ENCODE measurements at places on chromosomes 1 and 21.

- DNase-seq = peak; percentile 43
Observed at GRCh38 chr1:62391369-62391971, 45.4 kb upstream of the USP1 start.

GRCh38 chr1:54244655-54245054 is 44.7 kb downstream of the MRPL37 start:
- no peak for DNase-seq

DNA sequence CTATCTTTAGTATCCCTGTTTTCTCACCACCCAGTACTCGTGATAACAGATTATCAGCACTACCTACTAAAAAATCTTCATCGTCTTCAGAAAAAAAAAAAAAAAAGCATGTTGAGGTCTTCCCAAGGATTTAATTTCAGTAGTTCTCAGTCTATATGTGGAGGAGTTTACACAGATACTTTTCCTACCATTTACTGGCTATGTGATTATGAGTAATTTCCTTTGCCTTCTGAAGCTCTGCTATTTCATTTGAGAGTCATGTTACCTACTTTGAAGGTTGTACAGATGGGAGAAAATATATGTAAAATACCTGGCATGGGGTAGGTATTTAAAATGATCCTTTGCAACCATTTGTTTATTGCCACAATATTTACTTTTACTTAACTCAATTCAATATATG is 399.7 kb downstream of the NEGR1 start:
- no peak for DNase-seq

DNA sequence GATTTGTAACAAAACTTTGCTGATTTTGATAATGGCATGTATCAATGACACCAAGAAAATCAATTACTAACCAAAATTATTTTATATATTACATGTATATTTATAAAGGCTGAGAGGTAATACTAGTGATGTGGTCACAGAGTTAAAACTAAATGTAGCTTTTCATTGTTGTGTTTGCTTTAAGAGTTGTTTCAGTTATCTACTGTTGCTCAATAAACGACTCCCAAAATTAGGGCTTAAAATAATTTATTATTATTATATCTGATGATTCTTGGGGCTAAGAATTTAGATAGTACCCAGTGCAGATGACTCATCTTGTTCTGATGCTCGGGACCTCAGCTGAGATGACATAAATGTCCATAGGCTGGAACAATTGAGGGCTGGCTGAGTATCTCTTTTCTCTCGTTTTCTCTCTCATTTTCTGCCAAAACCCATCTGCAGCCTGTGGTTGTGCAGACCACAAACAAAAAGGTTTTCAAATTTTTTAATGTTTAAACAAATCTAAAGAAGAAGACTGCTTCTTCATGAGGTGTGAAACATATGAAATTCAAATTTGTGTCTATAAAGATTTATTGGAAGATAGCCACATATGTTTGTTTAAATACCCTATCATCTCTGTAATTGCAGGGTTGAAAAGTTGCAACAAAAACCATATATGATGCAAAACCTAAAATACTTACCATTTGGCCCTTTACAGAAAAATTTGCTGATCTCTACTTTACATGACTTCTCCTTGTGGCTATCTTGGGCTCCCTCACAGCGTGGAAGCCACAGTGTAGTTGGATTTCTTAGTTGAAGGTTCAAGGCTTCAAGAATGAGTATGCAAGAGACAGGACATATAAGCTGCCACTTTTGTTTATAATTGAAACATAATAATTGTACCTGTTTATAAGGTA is 14.8 kb upstream of the PTPRC start:
- no peak for DNase-seq

- DNase-seq = no peak
Observed at GRCh38 chr1:1758692-1759455, 19.4 kb downstream of the NADK start.

DNA sequence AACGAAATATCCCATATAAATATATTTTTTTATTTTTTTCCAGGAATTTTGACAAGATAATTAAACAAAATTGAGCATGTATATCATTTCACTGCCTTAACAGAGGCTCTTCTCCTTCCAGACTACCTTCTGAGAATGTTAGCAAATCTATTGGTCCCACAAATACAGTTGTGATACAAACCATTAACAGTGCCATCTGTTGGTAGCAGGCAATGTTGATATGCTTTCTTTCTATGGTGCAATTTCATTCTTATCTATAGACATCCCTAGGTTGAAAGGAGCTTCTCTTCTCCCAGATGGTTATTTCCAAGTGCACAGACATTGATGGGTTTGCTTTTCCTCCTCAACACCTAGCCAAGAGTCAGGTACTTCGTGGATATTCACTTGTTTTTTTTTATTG is 303.6 kb downstream of the USH2A start:
- no peak for DNase-seq

- DNase-seq = no peak
Observed at GRCh38 chr1:50978852-50979781, 9.1 kb downstream of the CDKN2C start.

DNA sequence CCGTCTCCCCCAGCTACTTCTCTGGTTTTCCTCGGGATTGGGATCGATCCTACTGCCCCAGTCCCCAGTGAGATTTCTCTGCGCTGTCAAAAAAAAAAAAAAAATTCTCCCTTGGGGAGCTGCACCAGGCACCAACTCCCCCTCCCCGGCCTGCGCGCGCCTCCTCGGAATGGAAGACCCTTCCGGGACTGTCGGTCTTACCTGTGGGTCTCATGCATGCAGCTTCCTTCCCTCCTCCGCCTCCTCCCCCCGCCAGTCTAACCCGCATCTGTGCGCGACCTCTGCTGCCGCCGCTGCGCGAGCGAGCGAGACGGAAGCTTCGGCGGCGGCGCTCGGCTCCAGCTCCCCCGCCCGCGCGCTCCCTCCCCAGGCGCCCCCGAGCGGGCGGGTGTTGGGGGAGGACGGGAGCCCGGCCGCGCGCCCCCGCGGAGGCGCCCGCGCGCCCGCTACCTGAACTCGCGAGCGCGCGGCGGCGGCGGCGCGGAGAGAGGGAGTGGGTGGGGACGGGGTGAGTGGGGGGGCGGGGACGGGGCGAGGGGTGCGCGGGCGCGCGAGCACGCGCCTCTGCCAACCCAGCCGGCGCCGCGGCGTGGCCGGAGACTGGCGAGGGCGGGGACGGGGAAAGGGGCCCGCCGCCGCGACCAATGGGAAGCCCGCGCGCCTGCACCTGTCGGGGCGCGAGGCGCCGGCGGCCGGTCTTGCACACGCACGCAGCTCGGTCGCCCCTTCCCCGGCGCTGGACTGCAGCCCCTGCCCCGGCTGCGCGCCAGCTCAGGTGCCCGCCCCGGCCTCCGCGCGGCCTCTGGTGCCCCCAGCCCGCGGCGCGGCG is at the start of gene SUSD4:
Gene SUSD4, minus strand, starts transcription at position 321 of the 829 bp plus-strand sequence. CDS start 751 bp downstream, outside the sequence.
- peak; percentile 69 for DNase-seq

Data from neuronal stem cell (in vitro differentiated cells).